Lower lobe of right lung (tissue), 2 donors: ENCODE measurements at places on chromosomes 16 and 17. TPM values are rescaled to one million over a fixed set of nuclear protein-coding genes. Genes with fewer than 3 reads are reported as not detected.

GRCh38 chr17:62631086-62631935 is 3.8 kb downstream of the MRC2 start:
- H3K27ac ChIP-seq = no peak overlapping the region
- no peak overlapping the region for H3K4me3 ChIP-seq
- no peak for DNase-seq

DNA sequence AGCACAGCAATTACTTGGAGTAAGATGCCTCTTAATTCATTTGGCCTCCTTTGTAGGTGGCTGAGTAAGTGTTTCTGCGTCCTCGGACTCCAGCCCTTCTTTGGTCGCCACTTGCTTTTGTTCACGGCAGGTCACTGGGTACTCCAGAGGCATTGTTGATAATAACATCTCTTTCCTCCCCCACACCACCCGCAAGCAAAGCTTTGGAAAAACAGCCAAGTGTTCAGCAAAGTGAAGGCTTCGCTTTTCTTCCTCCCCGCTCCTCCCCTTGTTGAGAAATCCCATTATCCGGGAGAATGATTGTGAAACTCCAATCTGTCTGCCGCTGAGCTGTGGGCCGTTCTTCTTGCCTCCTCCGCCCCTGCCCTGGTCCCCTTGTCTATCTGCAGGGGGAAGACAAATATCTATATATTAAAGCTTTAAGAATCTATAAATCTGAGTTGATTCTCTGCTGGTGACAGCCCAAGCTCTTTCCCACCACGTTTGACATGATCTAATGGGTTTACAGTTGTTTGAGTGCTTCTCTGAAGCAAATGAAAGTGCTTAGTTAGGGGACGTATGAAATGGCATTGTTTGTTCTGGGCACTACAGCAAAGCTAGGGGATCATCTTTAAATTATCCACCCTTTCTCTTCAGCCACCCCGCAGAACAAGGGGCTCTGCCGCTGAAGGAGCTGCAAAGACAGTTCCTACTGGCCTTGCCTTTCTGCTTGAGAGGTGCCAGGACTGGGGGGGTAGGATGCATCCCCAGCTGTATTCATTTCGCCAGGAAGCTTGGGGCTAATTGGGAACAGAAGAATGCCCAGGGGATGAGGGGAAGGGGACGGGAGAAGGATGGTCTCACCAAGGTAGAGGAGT is 167.1 kb downstream of the CCDC182 start:
- peaks cover 11% of the 10 kb centered on the region for H3K4me1 ChIP-seq
- H3K27ac ChIP-seq = peak overlapping the region; percentile 38
- no peak for DNase-seq
- H3K36me3 ChIP-seq = no peaks in the 10 kb centered on the region

GRCh38 chr17:41913798-41914197 is 5.0 kb downstream of the ACLY start:
- no peak overlapping the region for H3K27ac ChIP-seq
- no peak overlapping the region for H3K4me3 ChIP-seq

CACNG5 gene
- total RNA-seq = not detected

FNDC8 gene
- total RNA-seq = not detected

ZNF23 gene
- total RNA-seq = 9.5 TPM

CD300E gene
- 7.3 TPM for total RNA-seq

CDC6 gene
- total RNA-seq = 2.3 TPM

TMC6 gene
- 173 TPM for total RNA-seq

FSCN2 gene
- 3.3 TPM for total RNA-seq

MRPL27 gene
- total RNA-seq = 43.9 TPM

DNA sequence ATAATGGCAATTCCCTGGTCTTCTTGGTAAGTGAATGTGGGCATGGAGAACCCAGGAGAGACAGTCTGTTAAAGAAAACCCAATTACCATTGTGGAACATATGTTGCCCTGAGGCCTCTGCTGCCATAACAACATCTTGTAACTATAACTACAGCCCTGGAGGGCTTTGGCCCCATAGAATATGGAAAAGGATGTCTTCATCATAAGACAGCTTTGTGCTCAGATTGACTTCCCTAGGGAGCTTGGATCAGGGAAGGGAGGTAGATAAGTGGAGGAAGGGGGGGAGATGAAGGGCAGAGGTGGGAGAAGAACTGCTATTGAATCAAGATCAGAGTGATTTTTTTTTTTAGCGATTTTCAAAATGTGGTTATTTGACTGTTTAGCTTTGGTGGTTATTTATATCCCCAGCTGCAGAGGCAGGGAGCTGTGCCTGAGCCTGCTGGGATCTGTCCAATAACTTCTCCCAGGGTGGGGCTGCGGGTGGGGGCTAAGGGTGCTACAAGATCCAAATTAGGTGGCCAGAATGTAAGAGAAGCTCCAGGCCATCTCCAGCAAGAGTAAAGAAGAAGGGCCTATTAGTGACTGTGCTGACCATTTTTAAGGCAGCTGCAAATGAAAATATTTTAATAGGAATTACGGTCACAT is 5.3 kb upstream of the KAT7 start:
- H3K27me3 ChIP-seq = no peaks in the 10 kb centered on the region
- H3K4me1 ChIP-seq = peaks cover 17% of the 10 kb centered on the region

TM4SF5 gene
- total RNA-seq = not detected

GRCh38 chr16:20393801-20394577 is 10.5 kb downstream of the PDILT start:
- H3K27me3 ChIP-seq = no peaks in the 10 kb centered on the region
- peaks cover 4% of the 10 kb centered on the region for H3K4me1 ChIP-seq
- no peak overlapping the region for H3K4me3 ChIP-seq
- DNase-seq = no peak
- H3K36me3 ChIP-seq = no peaks in the 10 kb centered on the region

DNA sequence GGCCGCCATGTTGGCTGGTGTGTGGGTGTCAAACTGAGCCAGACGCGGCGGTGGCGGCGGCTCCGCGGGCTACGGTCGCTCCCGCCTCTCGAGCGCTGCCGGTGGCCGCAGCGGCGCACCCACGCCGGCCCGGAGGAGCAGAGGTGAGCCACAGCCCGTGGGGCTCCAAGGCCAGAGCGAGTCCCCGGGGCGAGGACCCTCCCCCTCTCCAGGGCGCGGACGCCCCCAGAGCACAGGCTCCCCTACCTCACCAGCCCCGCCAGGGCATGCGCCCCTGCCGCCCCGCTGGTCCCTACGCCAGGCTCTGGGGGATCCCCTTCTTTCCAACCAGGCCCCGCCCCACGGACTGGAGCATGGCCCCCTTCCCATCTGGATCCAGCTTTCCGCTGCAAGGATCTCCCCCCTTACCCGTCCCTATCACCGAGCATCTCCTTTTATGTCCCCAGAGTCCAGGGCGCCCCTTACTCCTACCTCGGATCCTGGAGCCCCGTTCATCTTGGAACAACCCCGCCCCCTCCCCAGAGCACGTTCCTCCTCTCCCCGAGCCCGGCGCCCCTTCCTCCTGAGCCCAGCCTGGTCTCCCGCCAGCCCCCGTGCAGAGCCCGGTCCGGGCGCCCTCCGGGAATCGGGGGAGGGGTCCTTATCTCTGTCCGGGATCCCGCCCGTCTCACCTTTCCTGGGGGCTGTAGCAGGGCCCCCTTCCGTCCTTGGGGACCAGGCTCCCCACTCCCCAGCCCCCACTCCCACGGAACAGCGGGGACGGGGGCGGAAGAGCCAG is 412 bp downstream of the EPN2 start:
- H3K4me3 ChIP-seq = peak overlapping the region; percentile 93
- peaks cover 40% of the 10 kb centered on the region for H3K4me1 ChIP-seq
- H3K36me3 ChIP-seq = no peaks in the 10 kb centered on the region
- peak; percentile 53 for DNase-seq
- no peaks in the 10 kb centered on the region for H3K27me3 ChIP-seq

DNA sequence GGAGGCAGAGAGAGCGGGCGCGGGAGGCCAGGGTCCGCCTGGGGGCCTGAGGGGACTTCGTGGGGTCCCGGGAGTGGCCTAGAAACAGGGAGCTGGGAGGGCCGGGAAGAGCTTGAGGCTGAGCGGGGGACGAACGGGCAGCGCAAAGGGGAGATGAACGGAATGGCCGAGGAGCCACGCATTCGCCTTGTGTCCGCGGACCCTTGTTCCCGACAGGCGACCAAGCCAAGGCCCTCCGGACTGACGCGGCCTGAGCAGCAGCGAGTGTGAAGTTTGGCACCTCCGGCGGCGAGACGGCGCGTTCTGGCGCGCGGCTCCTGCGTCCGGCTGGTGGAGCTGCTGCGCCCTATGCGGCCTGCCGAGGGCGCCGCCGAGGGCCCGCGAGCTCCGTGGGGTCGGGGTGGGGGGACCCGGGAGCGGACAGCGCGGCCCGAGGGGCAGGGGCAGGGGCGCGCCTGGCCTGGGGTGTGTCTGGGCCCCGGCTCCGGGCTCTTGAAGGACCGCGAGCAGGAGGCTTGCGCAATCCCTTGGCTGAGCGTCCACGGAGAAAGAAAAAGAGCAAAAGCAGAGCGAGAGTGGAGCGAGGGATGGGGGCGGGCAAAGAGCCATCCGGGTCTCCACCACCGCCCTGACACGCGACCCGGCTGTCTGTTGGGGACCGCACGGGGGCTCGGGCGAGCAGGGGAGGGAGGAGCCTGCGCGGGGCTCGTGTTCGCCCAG is 1.2 kb upstream of the CBX4 start:
- DNase-seq = peak; percentile 84
- H3K27me3 ChIP-seq = peaks cover 40% of the 10 kb centered on the region
- H3K36me3 ChIP-seq = peaks cover under 1% of the 10 kb centered on the region
- peaks cover 83% of the 10 kb centered on the region for H3K4me1 ChIP-seq
- H3K27ac ChIP-seq = peak overlapping the region; percentile 83

- H3K4me1 ChIP-seq = no peaks in the 10 kb centered on the region
- H3K4me3 ChIP-seq = no peak overlapping the region
- no peak for DNase-seq
These were observed 91.0 kb downstream of the GSG1L start for GRCh38 chr16:27972500-27972899.

DNA sequence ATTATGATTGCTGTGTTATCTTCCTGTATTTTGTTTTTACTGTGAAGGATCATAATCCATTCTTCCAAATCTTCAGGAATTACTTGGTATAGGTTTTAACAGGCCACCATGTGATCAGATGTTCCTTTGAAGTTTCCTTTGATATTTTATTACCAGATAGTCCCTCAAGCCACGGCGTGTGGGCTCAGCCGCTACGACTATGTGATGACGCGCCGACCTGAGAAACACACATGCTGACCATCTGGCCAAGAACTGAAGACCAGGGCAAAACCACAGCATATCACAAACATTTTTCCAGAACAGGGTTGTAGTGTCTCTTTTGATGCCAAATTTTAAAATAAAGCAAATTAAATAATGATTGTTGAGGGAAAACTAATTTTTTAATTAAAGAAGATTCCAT is 47.3 kb downstream of the ZCCHC14 start:
- no peak for DNase-seq
- no peak overlapping the region for H3K27ac ChIP-seq
- no peaks in the 10 kb centered on the region for H3K4me1 ChIP-seq
- H3K27me3 ChIP-seq = no peaks in the 10 kb centered on the region

CTRB2 gene
- 0.44 TPM for total RNA-seq

- H3K36me3 ChIP-seq = no peaks in the 10 kb centered on the region
- no peaks in the 10 kb centered on the region for H3K4me1 ChIP-seq
- no peak for DNase-seq
- no peaks in the 10 kb centered on the region for H3K27me3 ChIP-seq
- no peak overlapping the region for H3K4me3 ChIP-seq
These were observed 90.9 kb downstream of the RBFOX1 start for GRCh38 chr16:7423434-7424044.

- no peak for DNase-seq
- peaks cover 30% of the 10 kb centered on the region for H3K36me3 ChIP-seq
- no peaks in the 10 kb centered on the region for H3K27me3 ChIP-seq
- peak overlapping the region; percentile 3 for H3K27ac ChIP-seq
- H3K4me3 ChIP-seq = peak overlapping the region; percentile 82
These were observed 2.4 kb downstream of the ALKBH5 start for GRCh38 chr17:18185832-18186626.

PYDC1 gene
- total RNA-seq = not detected

- no peaks in the 10 kb centered on the region for H3K36me3 ChIP-seq
- peaks cover 9% of the 10 kb centered on the region for H3K27me3 ChIP-seq
- no peak overlapping the region for H3K27ac ChIP-seq
- DNase-seq = no peak
These were observed 101.8 kb upstream of the TNRC6C start for GRCh38 chr17:77856551-77857305.

DNA sequence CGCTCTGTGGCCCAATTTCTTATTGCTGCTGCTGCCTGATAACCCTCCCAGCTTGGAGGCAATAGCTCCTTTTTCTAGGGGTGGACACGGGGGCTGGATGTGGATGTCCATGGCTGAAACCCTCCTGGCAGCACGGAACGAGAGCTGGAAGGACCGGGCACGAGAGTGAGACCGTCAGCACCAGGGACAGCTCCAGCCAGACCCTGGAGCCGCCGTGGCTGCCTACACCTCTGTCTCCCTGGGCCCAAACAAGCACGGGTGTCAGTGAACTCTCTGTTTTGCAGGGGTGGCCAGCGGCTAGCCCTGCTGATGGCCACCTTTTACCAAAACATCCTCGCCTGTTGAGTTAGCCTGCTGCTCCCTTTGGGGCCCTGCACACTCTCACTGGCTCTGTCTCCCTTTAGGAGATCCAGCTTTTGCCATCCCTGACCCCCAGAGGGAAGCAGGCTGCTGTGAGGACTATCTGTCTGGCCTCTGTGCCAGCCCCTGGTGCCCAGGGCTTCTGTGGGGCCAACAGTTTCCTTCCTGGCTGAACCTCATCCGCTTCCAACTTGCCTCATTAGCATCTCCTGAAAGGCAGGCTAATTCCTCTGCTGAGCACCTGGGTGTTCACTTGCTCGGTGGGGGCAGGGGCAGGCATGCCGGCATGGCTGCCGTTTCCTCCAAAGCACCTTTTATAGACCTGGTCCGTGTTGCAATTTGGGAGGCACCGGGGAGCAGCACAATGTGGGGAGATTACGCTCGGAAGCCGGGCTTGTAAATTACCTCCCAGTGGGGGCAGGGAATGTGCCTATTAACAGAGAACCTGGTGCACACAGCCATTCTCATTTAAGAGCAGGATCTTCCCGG is 118.1 kb downstream of the ENGASE start:
- H3K36me3 ChIP-seq = no peaks in the 10 kb centered on the region
- no peak overlapping the region for H3K4me3 ChIP-seq
- no peaks in the 10 kb centered on the region for H3K4me1 ChIP-seq
- DNase-seq = no peak
- no peak overlapping the region for H3K27ac ChIP-seq

GRCh38 chr17:13735444-13735843 is 133.7 kb upstream of the HS3ST3A1 start:
- DNase-seq = no peak
- H3K27ac ChIP-seq = no peak overlapping the region
- no peaks in the 10 kb centered on the region for H3K36me3 ChIP-seq
- no peaks in the 10 kb centered on the region for H3K4me1 ChIP-seq
- H3K4me3 ChIP-seq = no peak overlapping the region

- H3K36me3 ChIP-seq = peaks cover 6% of the 10 kb centered on the region
- H3K27me3 ChIP-seq = no peaks in the 10 kb centered on the region
- no peak overlapping the region for H3K27ac ChIP-seq
- peaks cover 10% of the 10 kb centered on the region for H3K4me1 ChIP-seq
- no peak overlapping the region for H3K4me3 ChIP-seq
- no peak for DNase-seq
These were observed 159.7 kb upstream of the RPH3AL start for GRCh38 chr17:512311-512710.

DNA sequence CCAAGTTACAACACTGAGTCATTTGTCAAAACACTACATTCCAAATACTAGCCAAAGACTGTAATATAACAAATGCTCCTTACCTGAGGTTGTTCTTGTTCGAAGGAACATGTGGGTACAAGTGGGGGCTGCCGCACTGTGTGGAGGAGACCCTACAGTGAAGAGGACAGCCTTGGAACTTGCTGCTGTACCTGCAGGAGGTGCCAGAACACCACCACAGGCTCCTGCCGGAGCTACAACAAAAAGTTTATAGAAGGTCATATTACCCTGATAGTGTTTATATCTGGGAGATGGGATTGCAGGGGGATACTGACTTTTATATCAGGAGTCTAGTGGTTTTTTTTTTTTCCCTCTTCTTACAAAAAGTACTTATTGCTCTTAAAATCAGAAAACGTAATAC is 37.8 kb upstream of the ALDH3A1 start:
- peaks cover 79% of the 10 kb centered on the region for H3K36me3 ChIP-seq
- no peaks in the 10 kb centered on the region for H3K27me3 ChIP-seq
- H3K27ac ChIP-seq = no peak overlapping the region
- no peaks in the 10 kb centered on the region for H3K4me1 ChIP-seq
- no peak for DNase-seq
